ENCODE measurements at places on chromosomes 5 and 9.

DNA sequence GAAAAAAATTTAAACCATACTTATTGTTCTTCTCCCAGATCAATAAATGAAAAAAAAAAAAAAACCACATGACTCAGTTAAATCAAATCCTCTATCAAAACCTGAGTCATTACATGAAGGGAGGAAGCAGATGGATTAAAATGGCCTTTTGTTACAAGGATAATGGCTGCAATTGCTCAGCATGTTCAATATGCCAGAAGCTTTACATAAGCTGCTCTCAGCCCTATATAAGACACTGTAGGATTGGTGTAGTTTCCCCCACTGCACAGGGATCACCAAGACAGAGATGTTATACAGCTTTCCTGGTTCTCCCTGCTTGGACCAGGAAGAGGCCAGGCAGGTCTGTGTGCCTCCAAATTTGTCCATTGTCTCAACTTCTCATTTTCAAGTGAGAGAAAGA lies 101.6 kb upstream of the MAP1B start:
- DNase-seq: no peak

- no peak for DNase-seq
Observed at GRCh38 chr5:116675626-116675910, 100.9 kb upstream of the SEMA6A start.

DNA sequence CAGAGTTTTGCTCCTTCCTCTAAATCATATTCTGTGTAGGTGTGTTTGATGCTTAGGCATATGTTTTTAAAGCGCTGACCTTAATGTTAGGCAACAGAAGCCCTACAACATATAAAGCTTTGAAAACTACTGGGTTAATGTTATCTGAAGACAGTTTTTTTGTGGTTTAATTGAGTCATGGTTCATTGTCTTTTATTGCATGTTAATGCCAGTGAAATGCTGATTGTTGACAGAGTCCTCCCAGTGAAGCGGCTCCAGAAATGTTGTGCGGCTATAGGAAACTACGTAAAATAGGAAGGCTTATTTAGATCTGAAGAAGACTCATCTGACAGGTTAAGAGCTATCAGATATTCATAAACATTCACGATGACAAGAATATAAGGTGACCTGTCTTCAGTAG lies 424.6 kb downstream of the CCDC171 start:
- DNase-seq: no peak

DNA sequence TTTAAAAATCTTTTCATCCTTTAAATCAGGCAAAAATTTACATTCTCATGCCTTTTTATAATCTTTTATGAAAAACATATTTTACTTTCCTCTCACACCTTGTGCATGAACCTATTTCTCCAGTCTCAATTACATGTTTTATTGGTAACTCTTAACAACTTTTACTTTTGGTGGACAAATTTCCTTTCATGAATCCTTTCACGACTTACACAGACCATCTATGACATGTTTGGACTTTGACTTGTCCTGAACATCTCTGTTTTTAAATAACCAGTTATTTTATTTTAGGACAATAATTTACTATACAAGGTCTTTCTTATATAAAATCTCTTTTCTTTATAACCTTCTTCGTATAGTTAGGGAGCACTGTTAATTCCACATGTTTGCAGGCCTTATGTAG lies 26.5 kb upstream of the MTMR12 start:
- no peak for DNase-seq

DNA sequence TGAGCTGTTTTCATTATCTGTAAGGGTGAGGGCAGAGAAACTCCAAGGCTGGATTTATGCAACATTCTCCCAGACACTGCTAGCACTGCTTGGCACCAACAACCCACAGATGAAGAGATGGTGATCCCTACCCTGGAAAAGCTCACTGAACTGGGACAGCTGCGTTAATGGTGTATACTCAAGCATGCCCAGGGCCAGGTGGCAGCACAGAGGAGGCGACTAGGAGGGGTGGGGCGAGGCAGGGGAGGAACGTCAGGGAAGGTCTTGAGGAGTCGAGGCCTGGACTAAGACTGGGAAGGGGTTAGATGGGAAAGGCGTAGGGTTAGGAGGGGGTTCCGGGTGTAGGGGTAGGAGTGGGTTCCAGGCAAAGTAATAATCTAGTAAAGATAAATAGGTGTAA lies 73.1 kb upstream of the TBC1D9B start:
- no peak for DNase-seq

DNA sequence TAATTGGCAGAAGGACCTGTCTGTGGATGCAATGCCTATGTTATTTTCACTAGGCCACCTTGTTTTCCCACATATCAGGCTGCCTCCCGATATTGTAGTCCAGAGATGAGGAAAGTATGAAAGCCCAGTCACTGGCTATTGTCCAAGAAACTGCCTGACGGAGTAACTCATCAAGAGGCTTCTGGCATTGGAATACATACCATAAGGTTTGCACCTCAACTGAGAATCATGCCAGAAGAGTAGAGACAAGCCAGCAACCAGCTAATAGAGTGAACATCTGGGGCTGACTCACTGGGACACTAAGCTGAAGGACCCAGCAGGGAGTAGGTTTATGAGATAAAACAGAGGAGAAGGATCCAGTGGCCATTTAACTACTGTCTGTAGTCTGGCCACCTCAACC lies 137.2 kb upstream of the FST start:
- no peak for DNase-seq

DNA sequence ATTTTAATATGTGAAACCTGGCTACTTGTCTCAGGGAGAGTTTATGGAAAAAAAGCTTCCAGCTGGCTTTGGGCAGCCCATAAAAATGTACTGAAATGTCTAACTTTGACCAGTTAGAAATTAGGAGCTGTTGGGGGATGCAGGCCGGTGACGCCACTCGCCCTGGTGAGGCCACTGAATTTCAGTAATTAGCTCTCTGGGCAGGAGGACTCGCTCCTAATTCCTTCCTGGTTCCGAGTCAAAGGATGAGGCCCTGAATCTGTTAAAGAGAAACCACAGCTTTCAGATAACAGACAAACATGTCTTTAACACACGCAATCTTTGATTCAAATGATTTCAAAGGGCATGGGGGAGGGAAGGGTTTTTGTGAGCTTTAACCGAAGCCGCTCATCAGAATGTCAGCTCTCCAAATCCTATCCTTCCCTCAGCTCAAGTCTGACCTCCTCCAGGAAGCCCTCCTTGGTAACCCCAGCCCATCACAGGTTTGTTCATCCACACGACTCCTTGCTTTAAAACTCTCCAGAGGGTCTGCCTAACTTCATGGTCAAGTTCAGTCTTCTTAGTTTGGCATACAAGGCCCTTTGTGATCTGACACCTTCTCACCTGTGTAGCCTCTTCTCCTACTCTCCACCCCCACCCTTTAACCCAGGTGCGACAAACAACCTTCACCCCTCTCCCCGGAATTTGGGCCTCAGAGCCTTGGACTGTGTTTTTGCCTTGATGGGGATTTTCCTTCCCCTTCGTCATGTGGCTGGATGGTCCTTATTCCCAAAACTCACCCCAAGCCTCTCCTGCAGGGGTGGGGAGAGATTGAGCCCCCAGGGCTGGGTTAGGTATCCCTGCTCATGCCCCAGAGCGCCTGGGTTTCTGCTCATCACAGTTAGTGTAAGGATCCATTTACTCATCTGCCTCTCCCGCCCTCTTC lies 13.6 kb upstream of the PHF19 start:
- DNase-seq: no peak

- no peak for DNase-seq
Observed at GRCh38 chr9:81112627-81113452, 576.5 kb downstream of the TLE1 start.

GRCh38 chr9:98922721-98923435 lies 20.8 kb upstream of the COL15A1 start:
- no peak for DNase-seq

GRCh38 chr9:111052791-111053190 lies 14.5 kb upstream of the LPAR1 start:
- DNase-seq: no peak
